Breast epithelium (tissue), 4 donors: ENCODE measurements at places on chromosomes 1 and 21. TPM values are rescaled to one million over a fixed set of nuclear protein-coding genes. Genes with fewer than 3 reads are reported as not detected.

GRCh38 chr21:27570306-27570868 is 603.5 kb upstream of the ADAMTS5 start:
- DNase-seq, result no peak

KIAA0040 gene
- 43.6 TPM for total RNA-seq

DNA sequence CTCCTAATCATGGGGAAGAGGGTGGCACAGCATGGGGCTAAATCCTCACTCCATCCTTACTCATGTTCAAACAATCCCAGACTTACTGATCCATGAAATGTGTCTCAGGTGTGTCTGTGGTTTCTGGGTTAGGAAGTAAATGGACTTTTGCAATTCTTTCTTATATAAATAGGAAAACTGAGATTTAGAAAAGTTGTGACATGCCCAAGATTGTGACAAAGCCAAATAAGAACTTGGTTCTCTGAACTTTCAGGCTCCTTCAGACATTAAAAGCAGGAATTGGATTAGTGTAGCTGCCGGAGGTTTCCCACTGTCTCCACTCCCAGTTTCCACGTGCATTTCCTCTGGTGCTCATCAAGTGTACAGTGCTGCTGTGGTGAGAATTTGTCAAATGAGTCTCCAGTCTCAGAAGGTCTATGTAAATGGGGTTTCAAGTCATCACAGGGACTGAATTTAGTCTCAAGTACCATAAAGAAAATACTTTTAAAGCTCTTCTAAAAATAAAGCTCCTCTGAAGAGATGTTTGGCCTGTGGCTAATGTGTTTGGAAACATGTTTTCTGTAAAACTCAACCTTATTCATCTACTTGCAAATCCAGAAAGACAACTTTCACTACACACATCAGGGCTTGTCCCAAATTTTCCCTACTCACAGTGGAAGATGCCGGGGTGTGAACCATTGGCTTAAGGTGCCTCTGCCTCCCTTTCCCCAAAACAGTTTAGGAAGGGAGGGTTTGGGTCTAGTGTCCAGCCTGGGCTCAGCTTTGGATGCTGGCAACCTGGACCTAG is 115.2 kb downstream of the NGF start:
- no peak for DNase-seq

CTSE gene
- not detected for total RNA-seq

DNA sequence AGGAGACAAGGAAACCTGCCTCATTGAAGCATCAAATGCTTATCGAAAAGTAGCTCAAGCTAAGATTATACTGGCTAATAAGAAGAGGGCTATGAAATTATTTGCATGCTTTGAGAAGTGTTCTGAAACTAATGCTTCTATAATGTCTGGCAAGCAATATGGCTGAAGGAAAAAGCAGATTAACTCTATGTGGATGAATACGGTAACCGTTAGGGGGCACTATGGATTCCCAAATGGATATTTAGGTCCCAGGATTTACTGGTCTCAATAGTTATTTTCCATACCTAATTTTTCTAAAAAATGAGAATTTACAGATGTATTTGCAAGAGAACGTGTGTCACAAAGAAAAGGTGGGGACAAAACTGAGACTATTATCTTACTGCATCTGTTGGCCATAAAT is 34.6 kb upstream of the RRP15 start:
- DNase-seq, result no peak

CFHR3 gene
- total RNA-seq, result not detected

DNA sequence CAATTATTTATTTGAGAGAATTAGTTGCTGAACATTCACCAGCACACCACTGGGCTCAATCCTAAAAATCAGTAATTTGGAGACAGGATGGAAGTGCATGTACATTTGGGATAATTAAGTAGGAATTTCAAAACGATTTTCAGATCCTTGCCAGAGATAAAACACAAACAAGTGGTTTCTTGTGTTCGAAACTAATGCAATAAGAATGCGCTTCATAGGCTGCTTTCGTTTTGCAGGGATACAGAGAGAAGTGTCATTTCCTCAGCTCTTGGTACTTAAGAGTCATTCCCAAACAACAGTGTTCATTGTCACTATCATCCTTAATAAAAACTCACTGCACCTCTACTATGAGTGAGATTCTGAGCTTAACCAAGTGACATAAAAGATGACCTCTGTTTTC is 20.6 kb upstream of the USP24 start:
- DNase-seq, result no peak

GRCh38 chr1:68314151-68314780 is 81.9 kb upstream of the WLS start:
- no peak for DNase-seq

PEAR1 gene
- 15.1 TPM for total RNA-seq

GRCh38 chr1:15738416-15739113 is 2.5 kb downstream of the SLC25A34 start:
- DNase-seq, result no peak

KCND3 gene
- total RNA-seq, result 6.7 TPM

DNA sequence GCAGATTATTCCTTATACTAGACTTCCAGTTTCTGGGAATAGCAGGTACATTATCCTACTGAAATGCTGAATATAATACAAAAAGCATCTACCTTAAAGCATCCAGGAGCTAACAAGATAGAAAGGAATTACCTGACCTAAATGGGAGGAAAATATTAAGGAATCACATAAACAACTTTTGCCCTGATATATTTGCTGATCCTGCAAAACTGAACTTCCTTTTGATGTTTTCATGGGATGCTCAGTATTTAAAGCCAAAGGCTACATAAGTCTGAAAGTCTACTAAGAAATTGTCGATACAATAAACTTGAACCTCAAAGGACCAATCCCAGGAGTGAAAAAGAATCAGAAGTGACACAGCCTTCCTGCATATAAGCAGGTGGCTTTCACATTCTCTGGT is 85.6 kb upstream of the C1orf21 start:
- DNase-seq, result no peak

- no peak for DNase-seq
These were observed 59.4 kb upstream of the ZBTB18 start for GRCh38 chr1:243991650-243992049.

- DNase-seq, result no peak
These were observed 66.2 kb downstream of the ARHGEF16 start for GRCh38 chr1:3520419-3521378.

SPAG17 gene
- total RNA-seq, result 6.9 TPM

- no peak for DNase-seq
These were observed 3.6 kb downstream of the SCNN1D start for GRCh38 chr1:1283821-1284220.

- no peak for DNase-seq
These were observed 10.7 kb upstream of the PTBP2 start for GRCh38 chr1:96710708-96711477.
